Activated CD4-positive, alpha-beta T cell treated with anti-CD3 and anti-CD28 coated beads for 36 hours (primary cell): ENCODE measurements at places on chromosomes 5 and 9.

DNA sequence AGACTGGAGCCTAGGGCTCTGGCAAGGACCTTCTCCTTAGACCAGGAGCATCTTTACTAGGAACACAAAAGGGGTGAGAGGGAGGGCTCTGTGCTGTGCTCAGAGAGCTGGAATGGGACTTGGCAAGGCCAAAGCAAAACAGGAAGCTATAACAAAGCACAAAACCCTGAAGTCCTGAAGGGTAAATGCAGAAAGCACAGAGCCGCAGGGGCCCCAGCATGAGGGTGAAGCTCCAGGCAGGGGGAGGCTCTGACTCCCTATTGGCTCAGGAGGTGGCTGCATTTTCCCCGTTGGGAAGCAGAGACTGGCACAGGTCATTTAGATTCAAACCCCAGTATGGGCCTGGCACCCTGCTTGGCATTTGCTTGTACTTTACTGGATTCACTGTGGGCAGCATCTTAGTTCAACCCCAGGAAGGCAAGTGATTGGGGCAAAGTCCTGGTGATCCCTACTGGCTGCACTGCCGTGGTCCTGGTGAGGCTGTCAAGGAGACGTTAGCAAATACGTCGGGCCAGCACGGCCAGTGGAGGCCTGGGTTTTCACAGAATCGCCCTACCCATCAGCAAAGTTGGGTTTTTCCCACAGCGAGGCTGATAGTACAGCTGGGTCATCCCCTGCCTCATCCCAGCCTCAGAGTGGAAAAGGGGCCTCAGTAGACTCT lies 46.3 kb downstream of the GGTA1 start:
- DNase-seq = no peak

DNA sequence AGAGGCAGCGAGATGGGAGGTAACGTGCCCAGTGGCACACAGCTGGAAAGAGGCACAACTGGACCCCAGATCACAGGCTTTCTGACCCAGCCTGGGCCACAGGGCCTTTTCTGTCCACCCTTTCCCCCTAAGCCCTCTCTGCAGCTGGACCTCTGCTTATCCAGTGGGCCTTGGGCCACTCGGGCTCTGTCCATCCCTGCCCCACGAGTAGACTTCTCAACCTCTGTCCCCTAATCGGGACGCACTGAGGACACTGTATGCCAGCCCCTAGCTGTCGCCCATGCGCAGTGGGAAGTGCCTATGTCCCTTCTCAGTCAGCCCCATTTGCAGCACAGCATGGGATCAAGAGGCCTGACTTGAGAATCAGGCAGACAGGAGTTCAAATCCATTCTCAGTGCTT lies 65.6 kb upstream of the NEURL1B start:
- DNase-seq = no peak

GRCh38 chr9:89225587-89225986 lies 47.0 kb upstream of the SHC3 start:
- no peak for DNase-seq

- DNase-seq = no peak
These were observed 37.7 kb upstream of the VCAN start for GRCh38 chr5:83433891-83434290.

DNA sequence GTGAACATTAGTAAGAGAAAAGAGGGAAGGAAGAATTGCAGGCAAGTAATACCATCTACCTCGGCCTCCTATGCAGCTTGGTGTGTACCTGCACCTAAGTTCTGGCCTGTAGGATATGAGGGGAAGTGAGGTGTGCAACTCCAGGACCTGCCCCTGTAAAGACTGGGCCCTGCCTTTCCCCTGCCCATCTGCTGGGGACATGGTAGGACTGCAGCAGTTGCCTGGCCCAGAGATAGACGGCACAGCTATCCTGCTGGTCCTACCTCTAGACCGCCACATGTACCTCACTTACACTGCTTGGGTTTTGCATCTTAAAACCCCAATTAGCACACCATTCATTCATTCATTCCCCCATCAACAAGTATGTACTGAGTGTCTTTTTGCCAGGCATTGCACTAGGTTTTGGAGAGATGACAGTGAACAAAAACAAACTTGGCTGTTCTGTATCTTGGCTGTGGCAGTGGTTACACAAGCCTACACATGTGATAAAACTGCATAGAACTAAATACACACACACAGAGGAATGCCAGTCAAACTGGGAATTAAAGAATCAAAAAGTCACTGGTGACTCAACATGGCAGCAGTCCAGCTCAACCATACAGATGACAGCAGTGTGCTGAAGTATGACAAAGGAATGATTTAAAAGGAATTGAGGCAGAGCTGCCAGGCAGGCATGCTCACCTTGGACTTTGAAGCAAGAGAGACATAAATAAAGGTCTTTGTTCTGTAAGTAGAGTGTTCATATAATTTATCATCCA lies 23.3 kb upstream of the MGAT1 start:
- peak; percentile 82 for DNase-seq

- DNase-seq = no peak
These were observed 70.3 kb downstream of the ZSWIM6 start for GRCh38 chr5:61402244-61402823.

- no peak for DNase-seq
These were observed 176.4 kb downstream of the ARRDC3 start for GRCh38 chr5:91206734-91207133.

- DNase-seq = no peak
These were observed 21.9 kb downstream of the ANKH start for GRCh38 chr5:14849516-14850294.

GRCh38 chr5:136522217-136522956 lies 157.0 kb upstream of the TRPC7 start:
- DNase-seq = no peak

DNA sequence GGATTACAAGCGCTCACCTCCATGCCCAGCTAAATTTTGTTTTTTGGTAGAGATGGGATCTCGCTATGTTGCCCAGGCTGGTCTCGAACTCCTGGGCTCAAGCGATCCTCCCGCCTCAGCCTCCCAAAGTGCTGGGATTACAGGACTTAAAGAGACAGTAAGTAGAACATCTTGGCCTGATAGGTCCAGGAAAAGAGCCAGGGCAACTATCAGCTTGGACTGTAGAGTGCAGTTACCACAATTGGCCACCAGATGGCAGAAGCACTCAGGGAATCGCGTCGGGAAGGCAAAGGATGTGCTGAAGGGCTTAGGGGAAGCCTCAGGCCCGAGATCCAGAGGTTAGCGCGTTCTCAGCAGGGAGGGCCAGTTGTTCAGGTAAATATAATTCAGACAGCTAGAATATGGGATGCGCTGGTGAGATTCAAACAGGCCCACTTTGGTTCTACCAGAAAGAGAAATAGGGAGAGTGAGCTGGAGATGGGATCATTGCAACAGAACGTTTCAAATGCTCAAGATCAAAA lies 21.5 kb downstream of the C9orf57 start:
- DNase-seq = peak; percentile 79

- DNase-seq = no peak
These were observed 16.1 kb downstream of the PTPDC1 start for GRCh38 chr9:94100152-94100879.

DNA sequence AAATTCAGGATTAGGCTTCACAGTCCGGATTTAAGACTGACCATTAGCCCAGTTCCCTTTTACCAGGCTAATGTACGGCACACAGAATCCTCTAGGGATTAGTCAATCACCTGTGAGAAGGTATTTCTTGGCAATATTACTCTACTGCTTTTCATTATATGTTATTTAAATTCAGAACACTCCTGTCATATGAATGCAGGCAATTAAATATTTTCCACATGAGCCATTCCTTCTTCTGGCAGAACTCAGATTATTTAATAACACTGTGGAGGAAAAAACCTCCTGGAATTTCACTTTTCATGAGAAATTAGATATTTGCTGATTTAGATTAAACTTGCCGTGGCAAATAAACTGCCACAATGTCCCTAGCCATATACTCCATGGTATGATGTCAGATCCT lies 1357.5 kb upstream of the C9orf72 start:
- DNase-seq = no peak

DNA sequence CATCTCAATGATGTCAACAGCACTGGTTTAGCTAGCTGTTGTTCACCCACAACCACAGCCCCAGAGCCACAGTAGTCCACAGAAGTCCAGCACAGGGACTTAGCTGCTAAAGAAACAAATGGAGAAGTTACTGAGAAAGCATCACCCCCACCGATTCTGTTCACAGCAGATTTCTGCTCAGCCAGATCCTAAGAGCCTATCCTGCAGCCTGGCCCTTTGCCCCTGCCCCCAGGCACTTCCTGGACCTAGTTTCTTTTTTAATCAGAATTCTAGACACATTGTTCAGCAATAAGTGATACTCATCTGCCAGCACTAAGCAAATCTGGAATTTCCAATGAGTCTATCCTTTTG lies 7.4 kb downstream of the B4GALT1 start:
- DNase-seq = peak; percentile 83

GRCh38 chr9:33988219-33988890 lies 60.3 kb downstream of the UBAP2 start:
- DNase-seq = peak; percentile 62

GRCh38 chr9:1869843-1870242 lies 145.3 kb upstream of the SMARCA2 start:
- DNase-seq = peak; percentile 61

DNA sequence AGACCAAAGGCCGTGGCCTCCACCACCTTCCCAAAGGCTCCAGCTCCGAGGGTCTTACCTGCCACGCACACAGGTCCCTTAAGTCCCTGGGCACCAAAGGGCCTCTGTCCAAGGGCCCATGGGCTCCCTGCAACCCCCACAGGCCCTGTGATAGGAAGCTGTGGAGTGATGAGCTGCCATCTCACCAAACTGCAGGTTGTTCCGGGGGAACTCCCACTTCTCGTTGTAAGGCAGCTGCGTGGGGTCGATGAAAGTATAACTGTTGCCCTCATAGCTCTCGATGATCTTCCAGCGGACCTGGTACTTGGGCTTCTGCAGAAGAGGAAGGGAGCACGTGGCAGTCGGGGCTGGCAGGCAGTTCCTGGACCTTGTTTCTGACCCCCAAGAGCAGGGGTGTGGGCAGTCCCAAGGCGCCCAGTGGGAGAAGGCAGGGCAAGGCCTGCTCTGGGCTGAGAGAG lies 24.8 kb downstream of the CSF1R start:
- DNase-seq = no peak

GRCh38 chr9:118305331-118305730 lies 601.1 kb downstream of the TLR4 start:
- DNase-seq = no peak

GRCh38 chr9:98707166-98708102 lies 1.3 kb downstream of the GABBR2 start:
- peak; percentile 61 for DNase-seq

DNA sequence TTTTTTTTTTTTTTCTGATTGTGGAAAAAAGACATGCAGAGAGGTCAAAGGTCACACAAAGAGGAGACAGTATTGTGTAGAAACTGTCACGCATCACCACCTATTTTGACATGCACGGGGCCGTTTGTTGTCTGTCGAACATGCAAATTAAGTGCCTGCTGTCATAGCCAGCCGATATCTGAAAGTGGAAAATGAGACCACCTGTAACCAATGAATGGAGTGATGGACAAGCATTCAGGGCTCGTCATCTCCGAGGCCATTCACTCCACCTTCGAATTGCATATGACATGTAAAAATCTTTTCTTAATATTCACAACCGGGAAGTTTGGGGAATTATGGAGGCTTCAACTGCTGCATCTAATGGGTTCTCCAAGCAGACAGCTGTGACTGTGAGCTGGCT lies 512.2 kb upstream of the ADAMTS16 start:
- no peak for DNase-seq

DNA sequence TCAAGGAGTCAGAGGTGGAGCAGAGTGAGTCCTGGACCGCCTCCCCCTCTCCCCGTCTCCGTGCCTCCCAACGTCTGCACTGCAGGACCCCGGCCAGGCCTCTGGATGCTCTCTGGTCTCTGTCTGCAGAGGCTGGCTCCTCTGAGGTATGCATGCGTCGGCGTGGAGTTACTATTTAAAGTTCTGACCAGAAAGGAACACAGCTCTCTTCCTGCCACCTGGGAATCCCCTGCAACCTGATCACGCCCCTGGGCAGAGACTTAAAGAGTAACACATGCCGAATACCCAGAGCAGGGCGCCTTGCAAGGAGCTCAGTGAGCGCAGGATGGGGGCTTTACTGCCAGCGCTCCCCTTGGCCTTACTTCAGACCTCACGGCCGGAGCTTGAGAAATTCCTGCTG lies 16.0 kb downstream of the ANXA6 start:
- peak; percentile 82 for DNase-seq

DNA sequence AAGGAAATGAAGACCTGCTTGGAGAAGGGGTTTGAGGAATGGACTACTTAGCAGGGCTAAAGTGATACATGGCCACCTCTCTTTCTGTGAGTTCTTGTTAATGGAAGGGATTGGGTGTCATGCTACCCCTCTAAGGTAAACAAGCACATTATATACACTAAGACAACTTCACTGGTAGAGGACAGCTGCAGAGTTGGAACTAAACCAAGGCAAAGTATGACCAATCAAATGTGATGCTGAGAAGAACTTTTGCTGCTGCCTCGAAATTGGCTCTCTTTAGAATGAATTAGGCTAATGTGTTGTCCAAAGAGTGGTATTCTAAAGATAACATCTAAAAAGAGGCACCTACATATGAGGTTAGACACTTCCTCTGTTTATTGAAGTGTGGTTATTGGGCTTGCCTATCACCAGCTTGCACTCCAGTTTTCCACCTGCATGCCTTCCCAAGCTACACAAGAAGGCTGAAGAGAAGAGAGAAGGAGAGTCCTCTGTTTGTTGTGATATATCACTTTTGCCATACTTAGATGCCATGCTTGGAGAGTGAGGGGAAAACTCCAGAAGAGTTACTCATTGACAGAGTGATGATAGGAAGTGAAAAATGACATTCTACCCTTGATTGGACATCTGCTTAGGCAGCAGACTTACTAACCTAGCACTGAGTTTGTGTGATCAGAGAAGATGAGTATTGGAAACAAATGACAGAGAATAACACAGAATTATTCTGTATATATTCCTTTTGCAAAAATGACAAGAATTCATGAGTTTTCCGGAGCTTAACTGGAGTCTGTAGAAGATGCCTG lies 536.1 kb downstream of the ZNF608 start:
- DNase-seq = no peak

DNA sequence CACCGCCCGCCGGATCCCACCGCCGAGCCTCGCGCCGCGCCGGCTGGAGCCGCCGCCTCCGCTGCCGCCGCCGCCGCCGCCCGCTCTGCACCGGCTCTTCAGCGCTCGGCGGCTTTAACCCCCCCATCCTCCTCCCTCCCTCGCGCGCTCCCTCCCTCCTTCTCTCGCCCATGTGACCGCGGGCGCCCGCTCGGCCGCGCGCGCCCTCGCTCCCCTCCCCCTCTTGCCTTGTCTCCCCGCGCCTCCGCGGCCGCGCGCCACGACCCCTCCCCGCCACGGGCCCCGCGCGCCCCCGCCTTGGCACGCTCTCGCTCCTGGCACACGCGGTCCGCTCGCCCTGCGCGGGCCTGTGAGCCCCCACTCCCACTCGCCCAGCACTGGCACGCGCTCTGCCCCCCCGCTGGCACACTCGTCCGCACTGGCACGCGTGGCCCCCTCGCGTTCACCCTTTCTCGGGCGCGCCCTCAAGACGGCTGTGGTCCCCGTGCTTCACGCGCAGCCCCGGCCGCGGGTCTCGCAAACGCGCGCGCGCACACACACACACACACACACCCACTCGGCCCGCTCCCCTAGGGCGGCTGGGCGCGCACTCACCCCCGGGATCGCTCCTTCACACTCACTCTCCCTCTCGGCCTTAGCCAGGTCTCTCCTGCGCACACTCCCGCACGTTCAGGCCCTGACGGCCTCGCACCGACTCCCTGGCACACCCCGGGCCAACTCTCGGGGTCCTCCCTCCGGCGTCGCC lies at the start of gene CNTFR:
Gene CNTFR (minus strand): TSS at position 89 of the 745 bp plus-strand sequence. CDS start 20,743 bp downstream, outside the sequence.
- peak; percentile 55 for DNase-seq
